ENCODE measurements at places on chromosomes 7 and 10. TPM values are rescaled to one million over a fixed set of nuclear protein-coding genes. Genes with fewer than 3 reads are reported as not detected.

Gene SYT15
- under 0.01 TPM for total RNA-seq

Gene OR2F2
- not detected for total RNA-seq

Gene KBTBD2
- total RNA-seq = 12.0 TPM

Gene PURB
- total RNA-seq = 12.5 TPM

Gene WIPF3
- not detected for total RNA-seq

Gene AKR1B15
- not detected for total RNA-seq

Gene SPDYE11
- not detected for total RNA-seq

Gene UBE2D1
- total RNA-seq = 17.3 TPM

Gene UNC5B
- 61.5 TPM for total RNA-seq

Gene LRRC17
- total RNA-seq = 229 TPM

Gene AGR2
- not detected for total RNA-seq

Gene AGAP9
- total RNA-seq = 2.1 TPM

Gene UPK3BL2
- 3.1 TPM for total RNA-seq

Gene TRIM50
- not detected for total RNA-seq

Gene NME8
- total RNA-seq = not detected

Gene ADCY1
- 0.69 TPM for total RNA-seq

Gene SPDYE8
- not detected for total RNA-seq

Gene IFIT1B
- total RNA-seq = not detected

Gene SPDYE5
- not detected for total RNA-seq

Gene CAMK2G
- 15.3 TPM for total RNA-seq

Gene FAM20C
- 142 TPM for total RNA-seq

Gene ACTL6B
- not detected for total RNA-seq

Gene SLC26A4
- 0.05 TPM for total RNA-seq

Gene DNAJC30
- 9.0 TPM for total RNA-seq

Gene PCLO
- total RNA-seq = not detected

Gene ENO4
- total RNA-seq = 0.20 TPM

Gene ATOH7
- not detected for total RNA-seq

Gene IRF5
- total RNA-seq = not detected

Gene AKR1C2
- total RNA-seq = 144 TPM

Gene SPDYE2
- not detected for total RNA-seq

Gene GPER1
- 7.6 TPM for total RNA-seq

Gene AKR1E2
- total RNA-seq = 3.1 TPM

Gene AZGP1
- total RNA-seq = 2.1 TPM

Gene SAMD9L
- total RNA-seq = 6.5 TPM

Gene SMIM30
- total RNA-seq = 41.8 TPM

Gene TNPO3
- total RNA-seq = 24.6 TPM

Data from cardiac ventricle fibroblast (primary cell).